Fibroblast of skin of right biceps (primary cell): ENCODE measurements at places on chromosomes 16 and 17.
A peak's percentile ranks its signal among the peaks of the same experiment; 100 is the strongest.

DNA sequence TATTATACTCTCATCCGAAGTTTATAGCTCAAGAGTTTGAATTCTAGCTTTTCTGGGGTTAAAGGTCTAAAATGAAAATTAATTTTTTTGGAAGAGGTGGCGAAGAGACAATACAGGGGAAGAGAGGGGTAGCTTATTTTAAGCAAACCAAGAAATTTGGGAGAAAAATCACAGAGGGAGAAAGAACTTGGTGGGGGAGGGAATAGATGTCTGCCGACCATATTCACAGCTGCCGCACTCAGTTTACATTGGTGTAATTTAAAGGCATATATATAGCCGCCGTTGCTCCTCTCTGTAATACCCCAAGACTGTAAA lies 6.5 kb upstream of the ZFHX3 start:
- DNase-seq = no peak

- no peak for DNase-seq
Observed at GRCh38 chr17:78805301-78805700, 23.2 kb upstream of the CYTH1 start.

- DNase-seq = no peak
Observed at GRCh38 chr17:5838661-5839300, 231.4 kb upstream of the WSCD1 start.

DNA sequence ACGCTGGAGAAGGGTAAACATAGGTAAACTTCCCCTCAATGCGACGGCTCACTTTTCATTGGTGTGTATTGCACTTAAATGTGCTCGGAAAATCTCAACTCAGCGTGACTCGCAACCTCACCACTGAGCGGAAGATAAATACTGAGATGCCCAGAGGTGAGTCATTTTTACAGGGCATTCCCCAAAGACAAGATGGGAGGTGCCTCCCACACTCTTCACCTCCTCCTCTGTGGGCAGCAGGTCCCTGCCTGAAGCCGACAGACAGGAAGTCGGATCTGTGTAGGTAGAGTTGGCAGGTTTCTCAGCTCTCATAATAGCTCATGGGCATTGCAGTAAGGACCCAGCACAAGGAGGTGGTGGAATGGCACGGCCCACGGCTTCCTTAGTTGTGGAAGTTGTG lies 274.6 kb upstream of the HSBP1 start:
- peak; percentile 74 for DNase-seq

- peak; percentile 30 for DNase-seq
Observed at GRCh38 chr16:66740010-66740409, 11.4 kb downstream of the DYNC1LI2 start.

- no peak for DNase-seq
Observed at GRCh38 chr16:50610331-50611262, 62.4 kb downstream of the NKD1 start.

DNA sequence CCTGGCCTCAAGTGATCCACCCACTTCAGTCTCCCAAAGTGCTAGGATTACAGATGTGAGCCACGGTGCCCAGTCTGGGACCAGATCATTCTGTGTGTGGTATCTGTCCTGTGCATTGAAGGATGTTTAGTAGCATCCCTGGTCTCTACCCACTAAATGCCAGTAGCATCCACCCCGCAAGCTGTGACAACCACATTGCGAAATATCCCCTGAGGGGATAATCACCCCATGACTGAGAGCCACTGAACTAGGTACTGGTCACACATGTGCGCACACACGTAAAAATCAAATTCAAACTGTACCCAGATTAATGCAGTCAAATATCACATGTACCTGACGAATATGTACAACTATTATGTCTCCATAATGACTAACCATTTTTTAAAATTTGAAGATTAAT lies 35.8 kb downstream of the TEKT5 start:
- DNase-seq = no peak

DNA sequence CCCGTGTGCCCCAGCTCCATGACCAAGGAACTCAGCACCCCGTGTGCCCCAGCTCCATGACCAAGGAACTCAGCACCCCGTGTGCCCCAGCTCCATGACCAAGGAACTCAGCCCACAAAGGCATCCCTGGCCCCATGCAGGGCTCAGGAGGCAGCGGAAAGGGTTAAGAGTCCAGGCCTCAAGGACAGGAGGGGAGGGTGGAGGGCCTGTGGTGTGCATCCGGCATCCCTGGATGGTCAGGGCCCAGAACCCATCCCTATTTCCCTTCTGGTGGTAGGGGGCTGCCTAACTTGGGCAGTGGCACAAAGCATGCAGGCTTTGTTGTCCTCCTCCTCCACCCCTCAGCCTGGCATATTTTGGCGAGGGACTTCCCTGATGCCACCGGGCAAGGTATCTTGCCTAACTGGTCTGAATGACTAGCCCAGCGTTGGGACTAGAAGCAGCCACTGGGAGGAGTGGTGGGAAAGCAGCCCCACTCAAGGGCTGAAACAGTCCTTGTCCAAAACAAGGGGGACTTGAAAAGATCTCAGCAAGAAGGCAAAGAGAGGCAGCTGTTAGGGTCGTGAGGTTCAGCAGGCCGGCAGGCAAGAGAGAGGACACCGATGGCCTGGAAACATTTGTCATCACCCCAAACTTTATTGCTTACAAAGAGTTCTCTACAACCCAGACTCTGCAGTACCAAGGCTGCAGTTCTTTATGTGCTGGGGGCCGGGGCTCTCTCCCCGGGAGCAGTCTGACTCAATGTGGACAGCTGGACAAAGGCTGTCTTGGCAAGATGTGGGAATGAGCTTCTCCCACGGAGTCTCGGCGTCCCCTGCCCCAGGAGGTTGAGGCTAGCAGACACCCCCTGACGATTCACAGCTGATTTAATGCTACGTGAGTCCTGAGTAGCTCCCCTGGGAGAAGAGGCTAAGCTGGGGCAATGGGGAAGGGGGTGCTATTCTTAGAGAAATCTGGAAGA lies 902 bp upstream of the SPATA32 start:
- DNase-seq = no peak

GRCh38 chr16:21116148-21116693 lies 34.4 kb downstream of the DNAH3 start:
- peak; percentile 15 for DNase-seq

- DNase-seq = peak; percentile 81
Observed at GRCh38 chr17:34997355-34997862, 17.1 kb downstream of the LIG3 start.

DNA sequence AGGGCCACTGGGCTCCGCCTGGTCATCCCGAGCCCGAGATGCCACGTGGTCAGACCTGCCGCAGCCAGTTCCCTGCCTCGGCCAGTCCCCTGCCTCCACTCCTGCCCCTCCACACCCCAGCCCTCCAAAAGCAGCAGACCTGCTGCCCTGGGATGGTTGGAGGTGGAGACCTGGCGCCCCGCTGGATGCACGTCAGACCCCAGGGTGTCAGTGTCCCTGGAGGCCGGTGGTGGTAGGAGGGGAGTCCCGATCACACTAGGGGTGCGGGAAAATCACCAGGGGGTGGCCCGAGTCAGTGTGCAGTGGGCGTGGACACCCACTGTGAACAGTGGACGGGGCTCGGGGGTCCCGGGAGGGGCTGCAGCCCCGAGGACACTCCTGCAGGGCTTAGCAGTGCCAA lies 26.9 kb downstream of the TPSG1 start:
- DNase-seq = no peak

DNA sequence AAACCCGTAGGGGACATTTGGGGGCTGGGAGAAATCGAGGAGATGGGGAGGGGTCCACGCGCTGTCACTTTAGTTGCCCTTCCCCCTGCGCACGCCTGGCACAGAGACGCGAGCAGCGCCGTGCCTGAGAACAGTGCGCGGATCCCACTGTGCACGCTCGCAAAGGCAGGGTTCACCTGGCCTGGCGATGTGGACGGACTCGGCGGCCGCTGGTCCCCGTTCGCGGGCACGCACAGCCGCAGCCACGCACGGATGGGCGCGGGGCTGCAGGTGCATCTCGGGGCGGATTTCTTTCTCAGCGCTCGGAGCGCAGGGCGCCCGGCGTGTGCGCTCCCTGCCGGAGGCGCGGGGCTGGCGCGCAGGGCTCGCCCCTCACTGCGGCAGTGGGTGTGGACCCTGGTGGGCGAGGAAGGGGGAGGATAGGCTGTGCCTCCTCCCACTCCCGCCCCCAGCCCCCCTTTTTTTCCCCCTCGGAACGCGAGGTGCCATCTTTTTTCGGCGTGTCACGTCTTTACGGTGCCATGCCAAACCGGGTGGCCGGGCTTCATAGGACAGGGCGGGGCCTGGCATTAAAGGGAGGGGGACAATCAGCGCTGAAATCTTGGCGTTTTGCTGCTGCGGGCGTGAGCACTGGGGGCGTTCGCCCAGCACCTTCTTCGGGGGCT lies 1.1 kb downstream of the MAPT start:
- DNase-seq = no peak

DNA sequence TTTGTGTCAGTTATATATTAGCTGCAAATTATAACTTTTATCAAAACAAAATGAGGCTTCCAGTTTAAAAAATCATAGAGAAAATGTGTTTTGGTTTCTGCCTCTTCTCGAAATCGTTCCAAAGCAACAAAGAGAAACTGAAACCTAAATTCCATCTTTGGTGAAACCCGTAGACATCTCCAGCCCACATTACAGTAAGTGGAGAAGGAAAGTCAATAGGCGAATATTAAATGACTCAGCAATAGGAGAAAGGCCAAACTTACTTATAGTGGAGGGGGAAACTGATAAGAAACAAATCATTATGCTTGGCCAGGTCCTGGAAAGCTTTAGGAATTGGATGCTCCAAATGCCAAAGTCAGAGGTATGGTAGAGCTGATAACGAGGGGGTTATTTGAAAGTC lies 103.0 kb upstream of the SHISA6 start:
- peak; percentile 1 for DNase-seq

- no peak for DNase-seq
Observed at GRCh38 chr17:38588788-38589174, 17.0 kb downstream of the SRCIN1 start.

GRCh38 chr17:50460831-50461526 lies 7.7 kb downstream of the CHAD start:
- DNase-seq = no peak

DNA sequence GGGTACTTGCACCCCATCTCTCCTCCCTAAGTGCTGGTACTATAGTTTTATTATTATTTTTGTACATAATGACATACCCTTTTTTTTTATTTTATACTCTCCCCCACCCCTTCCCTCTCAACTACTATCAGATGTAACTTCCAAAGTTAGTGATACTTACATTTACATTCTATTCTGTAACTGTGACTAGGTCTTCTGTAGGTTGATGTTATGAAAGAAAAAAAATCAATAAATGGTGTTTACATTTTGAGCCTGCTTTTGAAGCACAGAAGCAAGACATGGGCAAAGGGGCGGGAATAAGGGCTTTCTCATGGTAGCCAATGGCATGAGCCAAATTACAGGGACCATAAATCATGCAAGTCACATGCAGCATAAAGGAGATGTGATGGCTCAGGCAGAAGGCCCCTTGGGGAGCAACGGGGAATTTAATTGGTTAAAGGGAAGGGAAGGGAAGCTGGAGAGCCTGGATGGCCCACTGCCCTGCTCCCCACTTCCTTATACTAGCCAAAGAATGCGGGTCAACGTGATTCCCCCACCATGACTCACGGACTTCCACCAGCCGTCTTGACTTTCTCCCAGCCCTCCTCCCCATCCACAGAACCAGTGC lies 2.4 kb upstream of the ACSF2 start:
- DNase-seq = peak; percentile 99

DNA sequence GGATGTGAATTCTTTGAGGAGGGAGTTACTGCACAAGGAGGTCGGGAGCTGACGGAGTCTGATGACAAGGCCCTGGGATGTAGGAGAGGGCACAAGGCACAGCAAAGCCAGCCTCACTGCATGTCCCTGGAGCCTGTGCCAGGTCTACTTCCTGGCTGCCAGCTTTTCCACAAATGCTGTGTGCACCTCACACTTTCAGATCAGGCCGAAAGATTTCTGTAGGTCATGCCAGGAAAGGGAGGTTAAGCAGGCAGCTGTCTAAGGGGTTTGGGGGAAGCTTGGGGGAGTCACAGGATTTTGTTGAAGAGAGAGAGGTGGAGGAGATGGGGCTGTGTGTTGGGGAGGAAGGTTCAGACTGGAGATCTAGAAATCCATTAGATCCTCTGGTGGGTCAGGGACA lies 792.5 kb downstream of the KCNJ18 start:
- DNase-seq = no peak

GRCh38 chr16:22001591-22001990 lies 675 bp upstream of the PDZD9 start:
- DNase-seq = peak; percentile 39

- no peak for DNase-seq
Observed at GRCh38 chr17:58280480-58281217, at the start of gene MPO. Gene MPO (minus strand): TSS chr17:58280935. CDS start chr17:58280758, 177 bp downstream.

- DNase-seq = no peak
Observed at GRCh38 chr17:76023900-76024237, 3.2 kb downstream of the EVPL start.

DNA sequence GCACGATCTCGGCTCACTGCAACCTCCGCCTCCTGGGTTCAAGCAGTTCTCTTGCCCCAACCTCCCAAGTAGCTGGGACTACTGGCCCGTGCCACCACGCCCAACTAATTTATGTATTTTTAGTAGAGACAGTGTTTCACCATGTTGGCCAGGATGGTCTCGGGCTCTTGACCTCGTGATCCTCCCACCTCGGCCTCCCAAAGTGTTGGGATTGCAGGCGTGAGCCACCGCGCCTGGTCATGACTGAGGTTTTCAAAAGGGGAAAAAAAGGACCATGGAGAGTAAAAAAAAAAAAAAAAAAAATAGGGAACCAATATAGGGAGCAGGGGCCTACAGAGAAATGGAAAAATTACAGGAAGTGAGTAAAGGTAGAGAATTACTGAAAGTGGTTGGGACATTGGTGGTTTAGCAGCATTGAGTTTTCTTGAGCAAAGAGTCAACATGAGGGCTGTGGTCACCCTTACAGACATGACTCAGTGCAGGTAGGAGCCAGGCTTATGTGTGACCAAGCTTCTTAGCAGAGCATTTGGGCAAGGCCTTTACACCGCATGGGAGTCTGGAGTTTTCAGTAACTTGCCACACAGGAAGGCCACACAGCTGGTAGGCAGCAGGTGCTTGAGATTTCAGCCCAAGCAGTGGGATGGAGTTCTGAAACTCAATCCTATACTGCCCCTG lies 447.3 kb downstream of the HS3ST3B1 start:
- DNase-seq = peak; percentile 75

DNA sequence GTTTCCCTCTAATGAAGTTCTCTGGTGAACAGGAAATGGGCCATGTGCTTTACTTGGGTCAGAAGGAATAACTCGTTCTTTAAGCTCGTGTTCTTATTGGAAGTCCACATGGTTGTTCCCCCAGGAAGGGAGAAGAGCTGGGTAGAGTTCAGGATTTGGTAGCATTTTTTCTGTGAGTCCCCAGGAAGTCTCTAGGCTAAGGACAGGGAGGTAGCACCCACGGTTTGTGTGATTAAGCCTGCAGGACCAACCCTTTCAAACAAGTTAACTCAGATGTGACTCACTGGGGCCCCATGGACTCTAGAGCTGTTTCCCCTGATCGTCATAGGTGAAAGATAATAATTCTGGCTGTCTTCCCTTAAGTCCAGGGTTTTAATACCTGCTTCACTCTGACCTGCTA lies 16.4 kb downstream of the SAP30BP start:
- DNase-seq = peak; percentile 66

GRCh38 chr16:31785126-31785525 lies 88.5 kb upstream of the ZNF267 start:
- no peak for DNase-seq

GRCh38 chr17:65268832-65269231 lies 131.7 kb downstream of the RGS9 start:
- DNase-seq = peak; percentile 60
